ENCODE measurements at places on chromosomes 13 and 19.

GRCh38 chr19:35144600-35145436 is 1.8 kb downstream of the FXYD7 start:
- no peak for DNase-seq

- no peak for DNase-seq
Observed at GRCh38 chr13:113929628-113930615, 44.0 kb downstream of the C13orf46 start.

- DNase-seq: no peak
Observed at GRCh38 chr13:80705371-80706163, 364.6 kb upstream of the SPRY2 start.

GRCh38 chr13:25422153-25422552 is 50.4 kb downstream of the ATP8A2 start:
- DNase-seq: no peak

DNA sequence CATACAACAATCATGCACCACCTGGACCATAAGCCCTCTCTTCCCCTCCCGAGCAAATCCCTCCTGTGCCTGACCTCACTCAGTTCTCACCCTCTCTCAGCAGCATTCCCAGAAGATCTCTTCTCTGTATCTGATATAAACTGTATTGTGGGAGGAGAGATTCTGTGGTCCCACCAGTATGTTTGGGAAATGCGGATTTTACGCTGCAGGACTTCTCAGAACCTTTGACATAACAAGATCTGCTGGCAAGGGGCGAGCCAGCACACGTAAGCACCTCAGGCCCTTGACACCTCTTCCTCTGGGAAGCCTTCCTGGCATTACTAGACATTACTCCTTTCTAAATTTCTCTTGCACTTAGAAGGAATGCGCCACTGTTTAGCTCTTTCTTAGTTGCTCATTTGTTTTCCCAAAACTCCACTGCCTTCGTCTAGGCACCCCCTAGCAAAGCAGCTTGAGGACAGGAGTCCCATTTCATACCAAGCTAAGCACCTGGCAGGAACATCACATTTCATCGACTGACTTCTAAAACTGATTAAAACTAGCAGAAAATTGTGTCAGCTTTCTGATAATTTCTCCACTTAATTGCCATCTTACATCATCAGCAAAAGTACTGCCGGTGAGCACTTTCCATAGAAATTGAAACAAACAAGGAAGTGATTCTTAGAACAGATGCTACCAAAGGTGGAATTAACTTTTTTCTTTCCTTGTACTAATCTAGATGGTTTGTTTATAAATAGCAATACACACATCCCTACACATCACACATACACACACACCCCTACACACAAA is 63.2 kb downstream of the CCDC70 start:
- DNase-seq: no peak

- no peak for DNase-seq
Observed at GRCh38 chr19:33397536-33398360, 24.2 kb downstream of the CEBPG start.

DNA sequence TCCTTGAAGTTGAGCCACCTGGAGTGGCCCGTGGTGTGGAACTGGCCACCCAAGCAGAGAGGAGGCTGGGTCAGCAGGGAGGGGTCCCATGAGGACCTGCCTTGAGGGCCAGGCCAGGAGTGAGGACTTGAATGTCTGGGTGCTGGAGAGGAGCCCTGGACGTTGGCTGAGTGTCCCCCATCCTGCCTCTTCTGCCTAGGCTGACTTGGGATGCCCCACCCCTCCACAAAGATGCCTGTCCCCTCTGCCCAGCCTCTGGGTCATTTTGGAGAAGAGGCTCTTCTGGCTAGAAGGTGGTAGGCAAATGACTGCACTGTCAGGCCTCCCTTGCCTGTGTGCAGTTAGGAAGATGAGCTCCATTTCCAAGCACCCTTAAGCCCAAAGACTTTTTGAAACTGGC is 1.7 kb downstream of the SSBP4 start:
- no peak for DNase-seq
